Calu3 (cell line): ENCODE measurements at places on chromosomes 2 and 18.

GRCh38 chr18:46337271-46337670, 233.1 kb downstream of the HAUS1 start:
- H3K4me1 ChIP-seq = peaks cover 26% of the 10 kb centered on the region
- no peak for DNase-seq
- peaks cover 54% of the 10 kb centered on the region for H3K27me3 ChIP-seq
- no peak overlapping the region for H3K27ac ChIP-seq
- H3K36me3 ChIP-seq = peaks cover 10% of the 10 kb centered on the region
- no peak overlapping the region for H3K4me3 ChIP-seq

GRCh38 chr2:18171191-18172139, 293.0 kb downstream of the KCNS3 start:
- H3K36me3 ChIP-seq = no peaks in the 10 kb centered on the region
- no peak overlapping the region for H3K27ac ChIP-seq
- no peak overlapping the region for H3K4me3 ChIP-seq
- DNase-seq = no peak

DNA sequence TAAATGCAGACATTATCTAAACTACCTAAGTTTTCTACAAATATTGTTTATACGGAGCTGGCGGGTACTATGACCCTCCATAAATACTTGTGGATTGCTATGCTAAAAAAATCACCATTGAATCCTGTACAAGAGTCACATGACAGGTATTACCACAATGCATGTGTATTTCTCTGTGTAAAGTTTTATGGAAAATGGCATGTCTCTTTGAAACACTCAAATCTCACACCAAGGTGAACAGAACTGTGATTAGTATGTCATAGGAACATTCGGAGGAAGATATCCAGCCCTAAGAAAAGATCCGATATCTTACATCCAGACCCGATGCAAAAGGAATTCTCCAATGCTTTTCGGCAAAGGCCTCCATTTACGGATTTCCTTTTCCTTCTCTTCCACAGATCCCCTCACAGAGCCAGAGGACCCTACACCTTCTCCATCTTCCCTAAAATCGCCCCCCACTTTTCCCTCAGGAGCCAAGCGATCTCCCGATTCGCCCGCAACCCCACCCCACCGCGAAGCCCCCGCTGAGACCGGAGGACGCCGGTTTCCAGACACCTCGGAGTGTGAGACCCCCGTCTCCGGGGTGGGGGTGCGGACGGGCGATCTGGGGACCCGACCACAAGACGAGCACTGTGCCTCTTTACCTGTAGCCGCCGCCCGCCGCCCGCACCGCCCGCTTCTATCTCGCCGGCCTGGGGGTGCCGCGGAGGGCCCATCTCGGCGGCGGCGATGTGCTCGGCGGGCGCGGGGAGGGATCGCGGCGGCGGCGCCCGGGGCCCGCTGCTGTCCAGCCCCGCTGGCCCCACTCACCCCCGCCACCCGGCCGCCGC, 1.2 kb downstream of the SAP130 start:
- peaks cover 10% of the 10 kb centered on the region for H3K4me1 ChIP-seq
- peaks cover 21% of the 10 kb centered on the region for H3K27me3 ChIP-seq

- peaks cover 6% of the 10 kb centered on the region for H3K36me3 ChIP-seq
- no peak for DNase-seq
- H3K27ac ChIP-seq = no peak overlapping the region
- no peaks in the 10 kb centered on the region for H3K4me1 ChIP-seq
- no peak overlapping the region for H3K4me3 ChIP-seq
Observed at GRCh38 chr2:7004636-7005035, 87.4 kb downstream of the RNF144A start.

GRCh38 chr2:191478799-191479679, 198.9 kb upstream of the NABP1 start:
- H3K27ac ChIP-seq = no peak overlapping the region
- no peak overlapping the region for H3K4me3 ChIP-seq
- H3K27me3 ChIP-seq = no peaks in the 10 kb centered on the region
- no peaks in the 10 kb centered on the region for H3K36me3 ChIP-seq
- DNase-seq = peak; percentile 7
- H3K4me1 ChIP-seq = peaks cover 8% of the 10 kb centered on the region

GRCh38 chr18:31371989-31372388, 4.6 kb upstream of the DSG4 start:
- H3K27me3 ChIP-seq = no peaks in the 10 kb centered on the region
- no peaks in the 10 kb centered on the region for H3K4me1 ChIP-seq
- no peaks in the 10 kb centered on the region for H3K36me3 ChIP-seq
- H3K27ac ChIP-seq = peak overlapping the region; percentile 36
- DNase-seq = no peak

- peaks cover 30% of the 10 kb centered on the region for H3K4me1 ChIP-seq
- no peak overlapping the region for H3K4me3 ChIP-seq
Observed at GRCh38 chr18:58323866-58324762, 280.1 kb downstream of the NEDD4L start.

- no peak overlapping the region for H3K4me3 ChIP-seq
- no peak overlapping the region for H3K27ac ChIP-seq
- H3K36me3 ChIP-seq = no peaks in the 10 kb centered on the region
- H3K27me3 ChIP-seq = peaks cover 16% of the 10 kb centered on the region
Observed at GRCh38 chr2:21356086-21356856, 232.5 kb downstream of the TDRD15 start.

GRCh38 chr2:127220102-127220767, at the start of gene CYP27C1:
CYP27C1 (minus strand) TSS chr2:127220299; CDS start chr2:127220270, 29 bp downstream.
- peaks cover 60% of the 10 kb centered on the region for H3K27me3 ChIP-seq
- H3K4me3 ChIP-seq = peak within 1 kb of the TSS; percentile 74
- peaks cover 35% of the 10 kb centered on the region for H3K4me1 ChIP-seq
- H3K36me3 ChIP-seq = peaks cover 26% of the 10 kb centered on the region
- peak within 1 kb of the TSS; percentile 27 for H3K27ac ChIP-seq

DNA sequence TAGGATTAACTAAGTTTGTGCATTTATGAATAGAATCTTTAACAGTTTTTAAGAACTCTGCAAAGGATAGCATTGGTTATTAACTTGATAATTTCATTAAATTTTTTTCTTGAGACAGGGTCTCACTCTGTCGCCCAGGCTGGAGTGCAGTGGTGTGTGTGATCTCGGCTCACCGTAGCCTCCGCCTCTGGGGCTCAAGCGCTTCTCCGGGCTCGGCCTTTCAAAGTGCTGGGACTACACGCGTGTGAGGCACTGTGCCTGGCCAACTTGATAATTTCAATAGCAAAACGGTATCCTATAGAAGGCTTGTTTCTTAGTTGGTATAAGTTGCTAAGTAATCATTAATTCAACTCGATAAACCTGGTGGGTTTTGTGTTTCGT, 38.0 kb downstream of the ADNP2 start:
- H3K27me3 ChIP-seq = no peaks in the 10 kb centered on the region
- no peak for DNase-seq
- no peak overlapping the region for H3K27ac ChIP-seq
- no peaks in the 10 kb centered on the region for H3K4me1 ChIP-seq
- H3K4me3 ChIP-seq = peak overlapping the region; percentile 68

DNA sequence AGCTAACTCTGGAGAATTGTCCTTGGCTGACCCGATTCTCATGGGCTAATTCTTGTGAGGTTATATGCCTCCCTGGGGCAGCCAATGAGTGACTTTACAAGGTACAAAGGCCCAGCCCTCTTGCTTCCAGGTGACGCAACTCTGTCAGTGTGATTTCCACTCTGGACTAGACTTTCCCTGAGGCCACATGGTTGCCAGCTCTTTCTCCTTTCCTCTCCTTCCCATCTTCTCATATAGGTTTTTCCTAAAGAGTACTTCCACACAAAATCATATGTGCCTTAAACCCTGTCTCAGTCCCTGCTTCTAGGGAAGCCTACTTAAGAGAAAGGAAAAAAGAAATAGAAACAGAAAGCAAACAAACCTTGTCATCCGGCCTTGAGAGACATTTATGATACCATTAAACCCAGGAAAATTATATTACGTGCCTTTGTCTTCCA, 226.2 kb upstream of the ZSWIM2 start:
- H3K4me3 ChIP-seq = peak overlapping the region; percentile 11
- peak overlapping the region; percentile 56 for H3K27ac ChIP-seq
- DNase-seq = peak; percentile 37
- peaks cover 31% of the 10 kb centered on the region for H3K4me1 ChIP-seq

DNA sequence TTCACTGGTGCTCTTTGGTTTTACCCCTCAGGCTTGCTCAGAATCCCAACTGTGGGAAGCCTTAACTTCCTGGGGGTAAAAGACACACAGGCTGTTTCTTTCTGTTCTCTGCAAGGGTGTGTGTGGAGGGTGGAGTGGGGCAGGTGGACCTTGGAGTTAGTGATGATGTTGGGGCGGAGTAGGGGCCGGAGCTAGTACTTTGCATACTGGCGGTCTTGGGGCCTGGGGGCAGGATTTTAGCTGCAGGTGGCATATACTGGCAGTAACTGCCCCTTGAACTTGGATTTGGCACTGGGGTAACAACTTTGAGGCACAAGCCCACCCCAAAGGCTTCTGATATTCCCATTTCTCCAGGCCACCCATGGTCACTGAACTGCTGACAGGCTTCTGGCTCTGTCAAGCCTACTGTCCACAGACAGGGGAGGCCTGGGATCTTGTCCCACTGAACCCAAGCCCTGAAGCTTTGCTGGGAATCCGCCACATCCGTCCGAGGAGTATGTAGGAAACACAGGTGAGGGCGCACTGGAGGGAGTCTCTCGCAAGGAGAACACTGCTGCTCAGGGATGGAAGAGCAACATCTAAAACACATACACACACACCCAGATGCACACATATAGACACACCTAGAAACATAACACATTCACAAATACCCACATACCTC, 258.9 kb downstream of the DYSF start:
- peaks cover 17% of the 10 kb centered on the region for H3K27me3 ChIP-seq
- no peak overlapping the region for H3K4me3 ChIP-seq
- no peak for DNase-seq

- H3K36me3 ChIP-seq = peaks cover 43% of the 10 kb centered on the region
- no peak overlapping the region for H3K27ac ChIP-seq
- DNase-seq = no peak
- no peaks in the 10 kb centered on the region for H3K27me3 ChIP-seq
Observed at GRCh38 chr2:134943540-134943939, 24.9 kb downstream of the CCNT2 start.

GRCh38 chr2:206452750-206453149, 9.4 kb downstream of the ADAM23 start:
- DNase-seq = no peak
- H3K4me3 ChIP-seq = no peak overlapping the region
- H3K36me3 ChIP-seq = no peaks in the 10 kb centered on the region
- peaks cover 26% of the 10 kb centered on the region for H3K4me1 ChIP-seq
- H3K27me3 ChIP-seq = no peaks in the 10 kb centered on the region

GRCh38 chr2:45607701-45608100, 3.4 kb downstream of the SRBD1 start:
- no peak overlapping the region for H3K4me3 ChIP-seq
- H3K4me1 ChIP-seq = peaks cover 26% of the 10 kb centered on the region
- peaks cover 18% of the 10 kb centered on the region for H3K36me3 ChIP-seq
- H3K27ac ChIP-seq = no peak overlapping the region
- H3K27me3 ChIP-seq = no peaks in the 10 kb centered on the region

DNA sequence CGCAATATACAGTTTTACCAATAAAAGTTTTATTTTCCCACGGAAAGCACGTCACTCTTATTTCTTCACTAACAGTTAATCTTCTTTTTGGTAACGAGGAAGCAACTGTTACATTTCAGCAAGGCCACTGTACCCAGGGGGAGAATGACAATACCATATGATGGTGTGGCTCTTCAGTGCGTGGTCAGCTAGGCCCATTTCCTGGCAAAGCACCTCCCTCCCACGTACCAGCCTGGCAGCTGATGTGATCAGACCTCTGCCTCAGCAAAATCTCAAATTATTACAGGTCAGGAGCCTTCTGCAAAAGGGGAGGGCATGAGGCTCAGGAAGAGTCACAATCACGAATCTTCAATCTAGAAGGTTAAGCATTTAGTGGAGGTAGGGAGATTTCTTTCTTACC, 55.4 kb downstream of the KLF7 start:
- H3K4me3 ChIP-seq = no peak overlapping the region
- peaks cover 13% of the 10 kb centered on the region for H3K36me3 ChIP-seq
- DNase-seq = no peak
- no peaks in the 10 kb centered on the region for H3K27me3 ChIP-seq
- no peaks in the 10 kb centered on the region for H3K4me1 ChIP-seq
- H3K27ac ChIP-seq = no peak overlapping the region

- H3K27ac ChIP-seq = no peak overlapping the region
- H3K36me3 ChIP-seq = no peaks in the 10 kb centered on the region
- H3K4me1 ChIP-seq = no peaks in the 10 kb centered on the region
- no peak overlapping the region for H3K4me3 ChIP-seq
- DNase-seq = no peak
Observed at GRCh38 chr18:48621815-48622555, 83.2 kb downstream of the CTIF start.

- peaks cover 51% of the 10 kb centered on the region for H3K36me3 ChIP-seq
- no peaks in the 10 kb centered on the region for H3K4me1 ChIP-seq
Observed at GRCh38 chr2:9488583-9489547, 14.5 kb downstream of the IAH1 start.

- peaks cover 87% of the 10 kb centered on the region for H3K36me3 ChIP-seq
- H3K4me1 ChIP-seq = peaks cover 60% of the 10 kb centered on the region
- no peaks in the 10 kb centered on the region for H3K27me3 ChIP-seq
- peak overlapping the region; percentile 81 for H3K4me3 ChIP-seq
- peak overlapping the region; percentile 96 for H3K27ac ChIP-seq
Observed at GRCh38 chr18:3260995-3261372, 949 bp upstream of the MYL12B start.

GRCh38 chr2:107392241-107392704, 434.4 kb upstream of the RGPD4 start:
- DNase-seq = no peak
- H3K4me1 ChIP-seq = no peaks in the 10 kb centered on the region
- no peak overlapping the region for H3K27ac ChIP-seq
- no peak overlapping the region for H3K4me3 ChIP-seq
- no peaks in the 10 kb centered on the region for H3K27me3 ChIP-seq
- no peaks in the 10 kb centered on the region for H3K36me3 ChIP-seq

DNA sequence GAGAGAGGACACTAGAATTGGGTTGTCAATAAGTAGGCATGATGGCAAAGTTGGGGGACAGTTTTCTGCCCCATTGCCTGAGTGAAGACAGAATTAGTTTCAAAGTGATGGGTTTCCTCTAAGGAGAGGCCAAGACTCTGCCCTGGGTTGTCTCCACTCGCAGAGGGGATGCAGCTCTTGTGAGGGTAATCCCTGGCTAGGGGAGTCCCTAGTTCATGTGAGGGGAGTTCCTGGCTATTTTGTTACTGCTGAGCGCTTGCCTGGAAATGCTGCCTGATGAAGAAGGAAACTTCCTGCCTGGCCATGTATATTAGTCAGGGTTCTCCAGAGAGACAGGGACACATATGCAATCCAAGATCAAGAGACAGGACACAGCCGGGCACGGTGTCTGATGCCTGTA, 501.5 kb downstream of the BCL11A start:
- no peaks in the 10 kb centered on the region for H3K27me3 ChIP-seq
- H3K4me1 ChIP-seq = no peaks in the 10 kb centered on the region
- H3K27ac ChIP-seq = no peak overlapping the region
- no peak for DNase-seq
- H3K4me3 ChIP-seq = no peak overlapping the region

DNA sequence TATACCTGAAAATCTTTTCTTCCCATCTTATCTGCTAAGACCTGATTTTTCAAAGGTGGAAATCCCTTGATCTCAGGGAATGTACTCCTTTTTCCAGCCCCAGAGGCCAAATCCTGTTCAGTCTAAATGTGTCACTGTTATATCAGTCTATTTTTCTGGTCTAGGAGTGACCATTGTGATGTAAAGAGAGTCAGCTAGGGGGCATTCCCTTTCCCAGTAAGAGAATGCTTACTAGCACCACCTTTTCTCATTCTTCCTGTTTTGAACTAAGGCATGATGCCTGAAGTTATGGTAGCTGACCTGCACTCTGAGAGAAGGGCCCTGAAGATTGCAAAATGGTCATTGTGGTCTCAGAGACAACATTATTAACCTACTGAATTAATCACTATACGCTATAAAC, 124.1 kb upstream of the XIRP2 start:
- no peaks in the 10 kb centered on the region for H3K27me3 ChIP-seq
- no peaks in the 10 kb centered on the region for H3K4me1 ChIP-seq
- H3K27ac ChIP-seq = no peak overlapping the region
- no peaks in the 10 kb centered on the region for H3K36me3 ChIP-seq
- no peak overlapping the region for H3K4me3 ChIP-seq
- DNase-seq = no peak
